ENCODE measurements at places on chromosomes 7 and 10.

- DNase-seq = peak; percentile 51
Measured at GRCh38 chr10:70558871-70559810, 43.4 kb downstream of the PRF1 start.

DNA sequence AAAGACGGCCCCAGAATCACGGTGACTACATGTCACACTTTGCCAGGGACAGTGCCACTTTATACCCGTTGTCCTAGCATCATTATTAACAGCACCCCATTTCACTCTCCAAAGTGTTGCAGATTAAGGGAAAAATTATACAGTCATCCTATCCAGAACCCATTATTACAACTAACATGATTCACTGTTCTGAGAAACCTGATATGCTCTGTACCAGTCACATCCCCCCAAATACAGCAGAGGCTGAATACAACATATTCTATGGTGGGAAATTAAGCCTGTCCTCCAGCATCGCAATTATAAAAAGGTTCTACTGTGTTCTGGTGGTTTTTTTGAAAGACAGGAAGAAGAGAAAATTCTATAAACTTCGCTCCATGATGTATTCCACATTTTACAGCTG, 162.1 kb downstream of the JAZF1 start:
- no peak for DNase-seq

- no peak for DNase-seq
Measured at GRCh38 chr10:5142199-5142598, 42.8 kb downstream of the AKR1C8 start.

DNA sequence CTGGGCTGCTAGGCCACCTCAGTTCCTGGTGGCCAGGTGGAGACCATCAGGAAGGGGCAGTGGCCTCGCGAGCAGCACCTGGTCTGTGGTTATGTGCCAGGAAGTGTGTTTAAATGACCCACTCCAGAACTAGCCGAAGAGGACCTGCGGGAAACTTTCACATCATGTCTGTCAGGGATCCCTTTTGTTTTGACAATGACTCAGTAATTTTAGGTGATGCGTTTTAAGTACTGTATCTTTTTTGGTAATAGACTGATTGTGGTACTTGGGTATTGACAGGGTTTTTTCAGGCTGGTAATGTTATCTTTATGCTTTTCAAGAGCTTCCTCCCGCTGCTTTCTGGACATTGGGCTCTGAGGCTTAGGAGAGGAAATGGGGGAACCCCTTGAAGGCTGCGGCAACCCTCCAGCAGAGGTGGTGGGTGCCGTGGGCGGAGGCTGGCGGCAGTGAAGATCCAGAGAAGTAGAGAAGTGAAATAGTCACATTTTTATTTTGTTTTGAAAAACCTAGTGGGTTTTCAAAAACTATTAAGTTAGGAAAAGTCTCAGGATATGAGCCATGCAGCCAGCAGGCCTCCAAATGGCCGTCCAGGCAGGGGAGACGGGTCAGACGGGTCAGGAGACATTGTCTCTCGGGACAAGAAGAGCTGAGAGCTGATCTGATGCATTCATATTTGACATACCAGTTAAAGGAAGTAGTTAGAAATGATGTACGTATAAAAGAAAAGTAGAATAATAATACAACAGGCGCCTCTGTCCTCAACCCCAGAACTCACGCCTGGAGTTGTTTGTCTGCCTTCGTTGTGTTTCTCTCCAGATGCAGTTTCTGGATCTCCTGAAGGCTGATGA, 27.7 kb downstream of the PPP2R2D start:
- DNase-seq = no peak

DNA sequence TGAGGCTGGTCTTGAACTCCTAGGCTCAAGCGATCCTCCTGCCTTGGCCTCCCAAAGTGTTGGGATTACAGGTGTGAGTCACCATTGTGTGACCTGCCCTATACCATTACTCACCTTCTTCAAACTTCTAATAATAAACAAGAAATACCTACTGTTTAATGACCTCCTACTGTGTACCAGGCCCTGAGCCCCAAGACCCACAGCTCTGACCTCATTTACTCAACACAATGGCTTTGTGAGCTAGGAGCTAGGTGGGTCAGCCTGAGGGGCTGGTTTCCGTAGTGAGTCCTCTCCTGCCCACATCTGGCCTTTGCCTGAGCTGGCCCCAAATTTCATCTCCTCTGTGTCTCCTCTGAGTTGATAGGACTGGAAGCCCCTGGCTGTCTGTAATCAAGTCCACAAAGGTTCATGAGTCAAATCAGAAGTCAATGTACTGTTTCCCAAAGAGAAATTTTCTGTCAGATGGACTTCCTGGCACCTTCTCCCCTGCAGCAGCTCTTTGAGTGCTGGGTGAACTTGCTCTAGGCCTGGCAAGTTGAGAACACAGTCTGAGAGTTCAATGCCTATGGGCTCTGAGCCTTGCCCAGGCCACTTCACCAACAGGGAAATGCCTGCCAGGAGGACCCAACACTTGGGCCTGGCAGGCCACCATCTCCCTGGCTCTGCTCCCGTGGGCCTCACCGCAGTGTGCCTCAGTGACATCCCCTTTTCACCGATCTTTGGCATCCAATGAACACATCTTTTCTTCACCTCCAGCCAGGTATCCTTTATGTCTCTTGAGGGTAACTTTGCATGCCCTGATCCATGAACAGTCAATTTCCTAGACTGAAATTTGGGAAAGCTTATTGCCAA, 24.0 kb downstream of the NEURL1 start:
- DNase-seq = no peak

- no peak for DNase-seq
Measured at GRCh38 chr10:121248266-121248665, 350.0 kb downstream of the FGFR2 start.

- DNase-seq = no peak
Measured at GRCh38 chr10:4043897-4044665, 259.1 kb upstream of the KLF6 start.

- DNase-seq = no peak
Measured at GRCh38 chr7:126727930-126728391, 524.8 kb downstream of the GRM8 start.

GRCh38 chr7:131897790-131898165, 341.4 kb upstream of the PODXL start:
- no peak for DNase-seq

DNA sequence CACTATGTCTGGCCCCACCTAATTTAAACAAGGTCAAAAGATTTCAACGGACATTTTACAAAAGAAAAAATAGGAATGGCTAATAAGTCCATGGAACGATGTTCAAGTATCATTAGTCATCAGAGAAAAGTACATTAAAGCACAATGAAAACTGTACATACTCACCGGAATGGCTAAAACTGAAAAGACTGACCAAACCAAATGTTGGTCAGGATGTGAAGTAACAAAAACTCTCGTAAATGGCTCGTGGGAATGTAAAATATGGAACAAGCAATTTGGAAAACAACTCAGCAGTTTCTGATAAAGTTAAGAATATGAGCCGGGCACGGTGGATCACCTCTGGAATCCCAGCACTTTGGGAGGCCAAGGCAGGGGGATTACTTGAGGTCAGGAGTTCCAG, 65.7 kb upstream of the PARD3 start:
- DNase-seq = no peak

DNA sequence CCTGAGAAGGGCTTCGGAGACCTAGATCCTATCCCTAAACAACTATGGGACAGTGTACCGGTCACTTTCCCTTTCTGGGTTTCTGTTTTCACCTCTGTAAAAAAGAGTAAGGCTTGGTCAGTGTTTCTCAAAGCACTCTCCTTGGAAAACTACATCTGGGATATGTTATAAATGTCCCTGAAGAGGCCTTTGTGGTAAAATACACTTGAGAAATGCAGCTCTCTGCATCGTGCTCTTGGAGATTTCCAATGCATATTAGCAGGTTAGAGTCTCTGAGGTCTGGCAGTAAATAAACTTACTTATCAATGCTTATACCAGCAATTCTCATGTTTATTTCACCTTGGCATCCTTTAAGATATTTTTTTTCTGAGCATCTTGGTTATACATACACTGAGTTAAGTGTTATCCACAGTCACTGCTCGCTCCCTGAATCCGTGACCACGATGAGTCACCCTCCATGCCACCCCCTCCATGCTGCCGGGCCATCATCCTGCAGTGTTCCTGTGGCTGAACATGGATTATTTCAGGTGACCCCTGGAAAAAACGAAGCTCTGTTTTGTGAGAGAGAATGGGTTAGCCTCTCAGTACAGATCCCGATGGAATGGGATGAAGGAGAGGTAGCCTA, 3.3 kb upstream of the TBXAS1 start:
- no peak for DNase-seq

- no peak for DNase-seq
Measured at GRCh38 chr10:50544857-50545429, 78.8 kb downstream of the SGMS1 start.

- no peak for DNase-seq
Measured at GRCh38 chr10:30759423-30759822, 129.9 kb upstream of the LYZL2 start.

DNA sequence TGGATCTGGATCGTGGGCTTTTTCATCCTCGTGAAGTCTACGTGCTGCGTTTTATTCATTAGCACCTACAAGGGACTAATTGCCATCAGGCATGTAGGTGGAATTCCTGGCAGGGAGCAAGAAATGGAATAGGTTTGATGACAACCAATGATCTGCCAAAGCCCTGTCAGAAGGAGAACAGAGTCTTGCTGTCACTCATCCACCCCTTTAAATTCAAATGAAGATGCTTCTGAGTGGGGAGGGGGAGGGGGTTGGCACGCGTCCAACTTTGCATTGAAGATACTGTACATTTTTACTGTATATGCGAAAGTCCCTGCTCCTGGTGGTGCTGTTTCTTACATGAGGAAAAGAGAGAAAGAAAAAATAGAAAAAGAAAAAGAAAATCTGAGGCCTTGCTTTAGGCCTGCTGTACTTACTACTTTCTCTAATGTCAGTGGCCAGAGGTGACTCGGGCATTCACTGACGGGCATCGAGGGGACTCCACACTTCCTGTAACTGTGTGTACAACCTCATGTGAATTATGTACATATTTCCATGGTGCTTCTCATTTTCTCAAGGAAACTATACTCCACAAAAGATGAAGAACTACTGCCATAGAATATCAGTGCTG, 569.1 kb downstream of the INHBA start:
- DNase-seq = no peak

- no peak for DNase-seq
Measured at GRCh38 chr7:94567396-94567795, 57.8 kb downstream of the CASD1 start.

- DNase-seq = no peak
Measured at GRCh38 chr7:102050864-102051460, 233.5 kb downstream of the CUX1 start.

GRCh38 chr7:77765481-77765880, 32.8 kb downstream of the TMEM60 start:
- DNase-seq = no peak

- no peak for DNase-seq
Measured at GRCh38 chr7:90631502-90631901, 35.4 kb downstream of the CDK14 start.

GRCh38 chr7:20417260-20417659, 86.6 kb downstream of the ITGB8 start:
- no peak for DNase-seq

DNA sequence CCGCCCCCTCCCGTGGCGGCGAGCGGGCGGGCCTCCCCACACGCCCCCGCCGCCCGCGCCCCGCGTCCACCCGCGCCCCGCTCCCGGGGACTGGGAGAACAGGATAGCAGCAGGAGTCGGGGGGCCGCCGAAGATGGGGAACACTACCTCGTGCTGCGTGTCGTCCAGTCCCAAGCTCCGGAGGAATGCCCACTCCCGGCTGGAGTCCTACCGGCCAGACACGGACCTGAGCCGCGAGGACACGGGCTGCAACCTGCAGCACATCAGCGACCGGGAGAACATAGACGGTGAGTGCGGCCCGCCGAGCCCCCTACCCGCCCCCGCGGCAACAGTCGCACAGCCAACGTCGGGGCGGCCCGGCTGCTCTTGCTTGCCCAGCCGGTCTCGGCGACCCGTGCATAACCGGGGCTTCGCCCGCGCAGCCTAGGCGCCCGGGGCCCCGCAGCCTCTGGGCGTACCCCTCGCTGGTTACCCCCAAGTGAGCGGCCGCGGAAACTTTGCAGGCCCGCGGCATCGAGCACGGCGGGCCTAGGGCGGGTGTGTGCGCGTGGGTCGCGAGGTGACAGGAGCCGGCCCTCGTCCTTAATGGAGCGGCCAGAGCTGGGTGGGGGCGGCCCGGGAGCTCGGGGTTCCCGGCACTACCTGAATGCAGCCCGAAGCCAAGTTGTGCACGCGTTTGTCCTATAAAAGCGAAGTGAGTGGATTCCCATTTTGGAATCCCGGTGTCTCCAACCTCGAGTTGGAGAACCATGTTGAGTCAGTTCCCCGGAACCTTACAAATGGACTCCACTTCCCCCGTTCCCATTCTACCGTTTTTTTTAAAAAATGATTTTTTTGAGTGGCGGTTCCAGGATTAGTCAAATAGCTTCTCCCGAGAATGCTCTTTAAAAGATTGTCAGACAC, 863 bp downstream of the CCNY start:
- DNase-seq = no peak

- DNase-seq = no peak
Measured at GRCh38 chr7:117143580-117143979, 179.3 kb downstream of the WNT2 start.

DNA sequence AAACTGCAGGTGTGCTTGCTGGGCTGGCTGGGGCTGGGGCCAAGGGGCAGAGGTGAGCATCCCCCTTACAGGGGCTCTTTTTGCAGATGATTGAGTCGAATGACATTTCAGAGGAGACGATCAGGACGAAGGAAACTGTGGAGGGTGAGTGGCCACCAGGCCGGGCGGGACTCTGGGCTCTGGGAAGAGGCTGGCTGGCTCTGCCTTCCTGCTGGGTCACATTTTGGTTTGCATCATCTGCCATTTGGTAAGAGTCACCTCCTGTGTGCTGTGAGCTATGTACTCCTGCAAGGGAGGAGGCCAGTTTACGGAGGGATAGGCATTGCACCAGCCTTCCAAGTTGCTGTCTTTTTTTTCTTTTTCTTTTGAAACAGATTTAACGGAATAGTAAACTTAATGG, 73.0 kb upstream of the GTF2IRD1 start:
- DNase-seq = no peak

GRCh38 chr10:58806970-58807628, 294.4 kb downstream of the BICC1 start:
- DNase-seq = no peak

- DNase-seq = no peak
Measured at GRCh38 chr10:20059084-20059835, 243.0 kb downstream of the PLXDC2 start.

DNA sequence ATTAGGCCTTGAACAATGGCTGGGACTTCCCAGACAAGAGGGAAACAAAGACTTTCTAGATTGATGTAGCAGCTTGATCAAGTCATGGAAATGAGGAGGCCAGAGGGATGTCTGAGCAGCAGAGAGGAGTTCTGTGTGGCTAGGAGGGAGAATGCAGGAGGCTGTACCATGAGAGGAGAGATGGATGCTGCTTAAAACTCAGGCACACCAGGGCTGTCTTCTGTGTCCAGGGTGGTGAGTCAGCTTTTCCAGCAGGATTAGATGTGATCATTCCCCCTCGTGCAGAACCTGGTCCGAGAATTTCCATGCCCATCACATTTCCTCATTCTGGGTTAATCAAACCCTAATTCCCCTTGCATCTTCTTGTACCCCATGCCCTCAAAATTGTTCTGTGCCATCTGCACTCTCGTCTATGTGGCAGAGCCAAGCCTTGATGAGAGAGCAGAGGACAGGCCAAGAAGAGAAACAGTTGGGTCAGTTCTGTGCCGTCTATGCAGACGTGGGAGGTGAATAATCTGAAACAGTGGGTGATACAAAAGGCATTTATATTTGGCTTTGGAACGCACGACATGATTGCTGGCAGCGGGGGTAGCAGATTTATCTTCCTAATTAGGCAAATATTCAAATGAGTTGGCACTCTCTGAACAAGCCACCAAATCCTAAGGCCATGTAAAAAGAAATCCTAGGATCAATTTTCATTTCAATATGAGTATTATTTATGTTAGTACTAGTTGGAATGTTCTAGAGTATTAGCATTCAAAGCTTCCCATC, 160.7 kb downstream of the TMEM178B start:
- no peak for DNase-seq
